H4 (cell line): ENCODE measurements at places on chromosomes 7 and 10. TPM values are rescaled to one million over a fixed set of nuclear protein-coding genes. Genes with fewer than 3 reads are reported as not detected.

DNA sequence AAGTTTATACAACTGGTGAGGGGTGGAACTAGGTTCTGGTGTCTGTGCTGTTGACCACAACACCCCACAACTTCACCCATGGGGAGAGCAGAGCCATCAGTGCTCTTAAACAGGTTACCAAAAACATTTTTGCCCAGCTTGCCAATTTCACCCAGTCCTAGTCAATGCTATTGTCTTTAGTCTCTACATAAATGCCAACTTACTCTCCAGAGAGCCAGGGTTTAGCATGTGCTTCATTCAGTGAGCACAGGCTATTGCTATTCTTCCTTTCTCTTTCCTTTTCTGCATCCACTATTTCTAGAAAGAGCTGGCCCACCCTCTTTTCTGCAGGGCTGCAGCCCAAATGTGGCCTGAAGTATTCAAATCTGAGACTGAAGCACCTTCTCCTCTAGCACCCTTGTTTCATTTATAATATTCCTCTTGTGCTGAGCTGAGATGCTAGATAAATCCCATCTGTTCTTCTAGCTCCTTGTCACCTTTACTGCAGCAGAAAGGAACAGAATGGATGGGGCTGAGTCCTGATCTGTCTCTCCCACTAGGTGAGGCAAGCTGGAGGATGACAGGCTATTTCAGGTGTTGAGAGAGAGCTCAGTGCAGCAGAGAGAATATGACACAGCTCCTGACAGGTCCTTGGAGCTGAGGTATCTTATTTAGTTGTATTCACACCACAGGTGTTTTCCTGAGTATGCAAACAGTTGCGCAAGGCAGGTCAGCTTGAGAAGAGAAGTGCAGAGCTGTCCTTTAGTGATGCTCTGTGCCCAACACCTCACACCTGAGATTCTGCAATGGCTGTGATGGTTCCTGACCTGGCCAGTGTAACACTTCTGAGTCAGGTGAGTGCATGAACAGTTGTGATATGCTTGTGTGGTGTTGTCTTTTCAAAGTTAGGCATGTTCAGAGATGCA is 819.2 kb downstream of the CCSER2 start:
- DNase-seq: no peak

- DNase-seq: no peak
These were observed 67.1 kb downstream of the AOAH start for GRCh38 chr7:36657036-36657660.

- no peak for DNase-seq
These were observed 66.9 kb downstream of the GLRX3 start for GRCh38 chr10:130202984-130203621.

DNA sequence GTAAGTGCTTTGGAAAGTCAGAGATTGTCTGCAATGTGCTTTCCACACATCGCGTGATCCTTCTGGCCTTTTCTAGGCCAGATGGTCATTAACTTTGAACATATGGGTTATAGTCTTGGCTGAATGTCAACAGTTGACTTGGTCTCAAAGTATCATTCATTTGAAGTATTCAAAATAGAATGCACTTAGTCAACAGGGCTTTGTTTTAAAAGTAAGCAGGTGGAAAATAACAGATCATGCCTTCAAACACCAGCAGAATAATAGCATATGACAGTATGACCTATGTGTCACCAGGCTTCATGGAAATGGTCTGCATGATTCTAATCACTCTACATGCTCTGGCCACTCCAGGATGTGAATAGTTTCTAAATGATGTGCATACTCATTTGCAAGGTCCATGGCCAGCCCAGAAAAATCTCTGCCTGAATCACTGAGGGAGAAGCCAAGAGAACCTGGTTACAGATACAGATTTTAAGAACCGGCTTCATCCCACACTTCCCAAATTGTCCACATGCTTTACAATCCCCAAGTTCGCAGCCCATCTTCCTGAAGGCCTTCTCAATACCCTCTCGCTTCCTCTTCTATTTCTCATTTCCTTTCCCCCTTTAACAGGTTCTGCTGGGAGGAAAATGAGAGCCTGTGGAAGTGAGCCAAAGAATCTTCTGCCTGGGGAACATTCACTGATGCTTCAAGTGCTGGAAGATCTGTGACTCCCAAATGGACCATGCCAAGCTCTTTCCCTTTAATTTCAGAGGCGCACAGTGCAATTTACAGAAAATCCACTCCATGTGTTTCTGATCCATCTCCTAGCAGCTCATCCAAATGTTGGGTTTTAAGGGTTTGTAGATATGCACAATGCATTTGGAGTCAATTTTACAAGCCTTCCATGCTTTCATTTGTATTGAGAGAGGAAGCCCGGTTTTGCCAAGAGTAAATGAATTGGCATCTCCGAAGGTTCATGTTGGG is 122.8 kb upstream of the GDF10 start:
- DNase-seq: no peak

DNA sequence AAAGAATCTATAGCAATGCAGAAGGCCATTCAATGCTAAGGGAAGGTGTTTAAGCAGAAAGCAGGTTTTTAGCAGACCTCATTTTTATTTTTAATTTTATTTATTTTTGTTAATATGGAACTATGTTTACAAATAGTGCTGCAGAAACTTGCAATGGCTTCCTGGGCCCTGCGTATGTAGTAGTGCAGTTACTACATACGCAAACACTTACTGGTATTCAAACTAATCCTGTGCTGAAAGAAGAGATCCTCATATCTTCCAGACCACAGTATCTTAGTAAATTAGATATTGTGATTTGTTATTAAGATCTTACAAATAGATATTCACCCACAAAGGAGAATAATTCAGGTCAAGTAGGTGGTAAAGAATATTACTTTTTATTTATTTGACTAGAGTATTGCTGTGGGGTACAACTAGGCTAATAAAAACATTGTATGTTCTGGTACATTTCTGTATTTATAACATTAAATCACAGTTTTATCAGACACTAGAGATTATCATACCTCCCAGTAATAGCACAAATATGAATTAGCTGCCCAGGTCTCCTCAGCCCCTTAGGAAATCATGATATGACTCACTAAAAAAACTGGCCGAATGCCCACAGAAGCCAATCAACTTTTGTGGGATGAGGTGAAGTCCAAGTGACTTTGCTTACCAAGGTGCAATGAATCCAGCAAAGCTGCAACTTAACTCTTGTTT is 57.6 kb downstream of the RNLS start:
- DNase-seq: peak; percentile 48

- DNase-seq: no peak
These were observed 184.7 kb upstream of the PRPS1L1 start for GRCh38 chr7:18212308-18212707.

- DNase-seq: no peak
These were observed 140.4 kb upstream of the BMPER start for GRCh38 chr7:33764752-33765451.

GRCh38 chr7:54955296-54955695 is 63.5 kb upstream of the EGFR start:
- DNase-seq: no peak

DNA sequence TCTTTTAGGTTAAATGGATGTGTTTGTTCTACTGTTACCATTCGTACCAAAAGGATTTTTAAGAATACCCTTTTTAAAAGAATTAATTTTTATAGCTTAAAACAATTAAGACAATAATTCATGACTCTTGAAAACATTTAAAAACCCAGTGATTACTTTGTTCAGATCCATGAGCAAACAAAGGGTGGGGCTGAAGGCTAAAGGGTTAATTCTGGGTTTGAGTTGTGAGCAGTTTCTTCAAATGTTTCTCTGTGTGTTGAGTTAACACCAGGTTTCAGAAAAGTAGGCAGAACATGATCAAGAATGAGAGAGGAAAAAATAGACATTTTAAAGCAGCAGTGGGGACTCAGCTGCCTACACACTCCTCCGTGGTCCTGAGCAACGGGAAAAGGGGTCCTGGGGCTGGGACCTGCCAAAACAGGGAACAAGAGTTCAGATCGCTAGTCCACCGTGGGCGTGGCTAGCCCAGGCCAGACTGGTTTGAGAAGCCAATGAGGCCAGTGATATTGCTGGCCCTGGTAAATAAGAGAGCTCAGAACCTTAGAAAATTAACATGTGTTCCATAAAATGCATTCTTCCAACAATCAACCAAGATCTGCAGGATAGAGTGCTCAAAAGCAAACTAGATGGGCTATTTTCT is 14.9 kb upstream of the EZH2 start:
- DNase-seq: no peak

Gene PALD1
- total RNA-seq: 1.3 and 3.0 TPM in 2 replicates

DNA sequence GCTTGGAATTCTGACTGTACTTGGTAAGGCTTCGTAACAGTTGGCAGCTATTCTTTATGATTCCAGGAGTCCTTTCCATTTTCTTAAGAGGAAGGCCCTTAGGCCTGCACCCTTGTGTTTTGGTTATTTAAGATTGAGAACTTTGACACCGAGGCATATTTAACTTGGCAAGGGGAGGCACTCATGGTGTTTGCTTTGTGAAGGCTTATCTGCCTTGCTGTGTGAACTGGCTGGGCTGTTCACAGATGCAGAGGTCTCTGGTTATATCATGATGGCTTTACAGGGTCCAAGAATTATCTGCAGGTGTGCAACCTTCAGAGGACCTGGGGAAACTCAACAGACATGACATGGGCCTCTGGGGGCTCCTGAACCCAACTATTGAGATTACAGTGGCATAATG is 833 bp upstream of the PNLIPRP1 start:
- no peak for DNase-seq

- DNase-seq: peak; percentile 66
These were observed 29.8 kb downstream of the C10orf67 start for GRCh38 chr10:23314835-23315239.

GRCh38 chr10:126597211-126597610 is 73.3 kb downstream of the C10orf90 start:
- no peak for DNase-seq

GRCh38 chr10:130652964-130653578 is 516.9 kb downstream of the GLRX3 start:
- no peak for DNase-seq

Gene GPR26
- total RNA-seq: not detected in 2 replicates

DNA sequence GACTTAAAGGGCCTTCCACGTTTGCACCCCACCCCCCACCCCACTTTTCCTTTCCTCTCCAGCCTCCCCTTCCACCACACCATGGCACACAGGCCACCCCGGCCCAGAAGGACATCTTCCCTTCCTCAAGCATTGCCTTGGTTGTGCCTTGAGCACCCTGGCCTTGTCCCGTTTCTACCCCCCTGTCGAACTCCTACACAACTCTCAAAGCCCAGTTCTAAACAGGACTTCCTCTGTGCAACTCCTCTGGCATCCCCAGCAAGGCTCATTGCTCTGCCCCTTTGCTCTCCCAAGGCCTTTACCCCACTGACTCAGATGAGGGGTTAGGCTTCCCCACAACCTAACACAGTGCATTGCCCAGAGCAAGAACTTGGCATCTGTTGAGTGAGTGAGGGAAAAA is 136.1 kb downstream of the HERPUD2 start:
- no peak for DNase-seq

- no peak for DNase-seq
These were observed 2.9 kb upstream of the SGPL1 start for GRCh38 chr10:70812814-70813213.

DNA sequence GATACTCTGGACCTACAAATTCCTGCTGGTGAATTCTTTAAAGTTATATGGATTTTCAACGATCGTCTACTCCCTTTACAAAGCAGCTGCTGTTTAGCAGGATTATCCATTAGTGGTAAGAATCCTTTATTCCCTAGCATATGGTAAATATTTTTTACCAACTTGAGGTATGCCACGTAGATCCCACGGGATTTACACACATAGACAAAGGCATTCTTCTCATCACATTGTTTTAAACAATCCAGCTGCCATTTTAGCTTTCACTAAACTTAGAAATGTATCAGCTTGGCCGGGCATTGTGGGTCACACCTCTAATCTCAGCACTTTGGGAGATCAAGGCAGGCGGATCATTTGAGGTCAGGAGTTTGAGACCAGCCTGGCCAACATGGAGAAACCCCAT is 148.0 kb upstream of the SH2B2 start:
- no peak for DNase-seq

Gene ASZ1
- total RNA-seq: 0.14 TPM in 1 of 2 replicates, not detected in the other

GRCh38 chr7:64632029-64632428 is 33.9 kb upstream of the ZNF107 start:
- DNase-seq: no peak

- no peak for DNase-seq
These were observed 49.9 kb downstream of the NEUROD6 start for GRCh38 chr7:31290601-31291000.

- no peak for DNase-seq
These were observed 141.0 kb downstream of the PTEN start for GRCh38 chr10:88004451-88004850.

DNA sequence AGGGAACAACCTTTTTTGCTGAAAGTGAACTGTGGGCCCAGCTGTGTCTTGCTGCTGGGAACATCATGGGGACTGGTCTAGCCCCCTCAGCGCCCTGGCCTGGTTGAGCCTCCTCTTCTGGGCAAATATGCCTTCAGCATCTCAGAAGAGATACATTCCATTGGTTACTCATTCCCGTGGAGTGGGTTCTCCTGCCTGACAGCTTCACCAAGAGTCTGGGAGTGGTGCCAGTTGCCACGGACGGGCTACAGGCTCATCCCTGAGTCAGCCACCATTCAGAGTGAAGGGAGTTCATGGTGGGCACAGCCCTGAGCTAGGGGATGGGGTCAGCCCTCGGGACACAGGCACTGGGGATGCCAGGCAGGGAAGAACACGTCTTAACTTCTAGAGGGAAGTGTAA is 81.9 kb downstream of the RAMP3 start:
- DNase-seq: peak; percentile 52

DNA sequence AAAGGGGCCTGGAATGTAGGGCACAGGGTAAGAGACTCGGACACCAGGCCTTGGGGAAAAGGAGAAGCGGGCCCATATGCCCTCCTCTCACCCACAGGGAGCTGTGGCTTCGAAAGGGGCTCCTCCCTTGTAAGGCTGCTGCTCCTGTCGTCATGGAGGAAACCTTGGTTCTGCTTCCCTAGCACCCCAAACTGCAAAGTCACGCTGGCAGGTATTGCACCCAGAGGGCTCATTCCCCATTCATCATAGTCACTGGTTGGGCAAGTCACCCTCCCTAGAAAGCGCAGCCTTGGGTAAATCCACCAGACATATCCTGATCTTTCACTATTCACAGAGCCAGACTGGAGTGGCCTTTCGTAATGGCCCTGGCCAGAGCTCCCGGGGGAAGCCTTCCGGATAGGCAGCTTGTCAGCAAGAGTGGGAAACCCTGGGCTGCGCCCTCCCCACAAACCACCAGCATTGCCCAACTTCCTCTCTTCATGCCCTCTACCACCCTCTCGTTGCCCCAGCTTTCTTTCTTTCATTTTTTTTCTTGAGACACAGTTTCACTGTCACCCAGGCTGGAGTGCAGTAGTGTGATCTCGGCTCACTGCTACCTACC is 121.0 kb downstream of the HIP1 start:
- DNase-seq: peak; percentile 89

Gene STAG3
- 0.35 TPM in 1 of 2 replicates, not detected in the other for total RNA-seq

Gene SFRP5
- not detected in 2 replicates for total RNA-seq

Gene CCDC146
- total RNA-seq: 0.25 and 0.70 TPM in 2 replicates

GRCh38 chr7:114929570-114929969 is 7.7 kb downstream of the MDFIC start:
- no peak for DNase-seq

GRCh38 chr10:14184841-14185315 is 145.8 kb downstream of the FRMD4A start:
- DNase-seq: peak; percentile 60

Gene KIAA1217
- total RNA-seq: 2.5 and 5.2 TPM in 2 replicates

- no peak for DNase-seq
These were observed 50.9 kb downstream of the CALML3 start for GRCh38 chr10:5575482-5576153.
